GM03348 (cell line): ENCODE measurements at places on chromosomes 1 and 21.

DNA sequence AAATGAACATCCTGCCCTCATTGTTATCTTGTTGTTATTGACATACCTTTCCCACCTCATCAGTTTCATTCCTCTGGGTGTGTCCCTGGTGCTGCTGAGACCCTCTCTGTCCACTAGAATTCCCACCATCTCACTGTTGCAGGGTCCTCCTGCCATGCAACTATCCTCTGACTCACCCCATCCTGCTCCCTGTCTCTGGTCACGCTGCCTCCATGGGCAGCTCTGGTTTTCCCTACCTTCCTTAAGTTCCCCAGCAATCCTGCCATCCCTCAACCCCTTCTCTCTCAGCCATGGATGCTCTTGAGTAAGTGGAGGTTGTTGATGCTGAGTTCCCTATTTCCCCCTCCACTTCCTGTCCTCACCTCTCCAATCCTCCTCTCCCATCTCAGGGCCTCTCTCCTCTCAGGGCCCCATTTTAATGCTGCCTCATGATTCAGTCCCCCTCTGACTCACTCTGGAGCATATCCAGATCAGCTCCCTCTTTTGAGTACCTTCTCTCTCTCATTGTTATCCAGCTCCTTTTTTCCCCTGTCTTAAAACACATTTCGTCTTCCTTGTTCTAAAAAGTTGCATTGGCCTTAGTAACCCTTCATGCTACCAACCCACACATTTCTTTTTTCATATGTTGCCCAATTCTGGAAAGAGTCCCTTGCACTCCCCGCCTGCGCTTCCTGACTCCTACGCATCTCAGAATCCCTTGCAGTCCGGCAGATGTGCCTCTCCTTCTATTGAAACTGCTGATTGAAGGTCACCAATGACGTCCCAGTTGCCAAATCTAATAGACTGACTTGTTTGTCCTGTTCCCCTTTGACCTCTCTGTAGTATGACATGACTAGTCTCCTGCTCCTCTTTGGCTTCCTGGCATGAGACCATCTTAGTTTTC is 92.0 kb downstream of the CNIH3 start:
- DNase-seq: peak; percentile 74

DNA sequence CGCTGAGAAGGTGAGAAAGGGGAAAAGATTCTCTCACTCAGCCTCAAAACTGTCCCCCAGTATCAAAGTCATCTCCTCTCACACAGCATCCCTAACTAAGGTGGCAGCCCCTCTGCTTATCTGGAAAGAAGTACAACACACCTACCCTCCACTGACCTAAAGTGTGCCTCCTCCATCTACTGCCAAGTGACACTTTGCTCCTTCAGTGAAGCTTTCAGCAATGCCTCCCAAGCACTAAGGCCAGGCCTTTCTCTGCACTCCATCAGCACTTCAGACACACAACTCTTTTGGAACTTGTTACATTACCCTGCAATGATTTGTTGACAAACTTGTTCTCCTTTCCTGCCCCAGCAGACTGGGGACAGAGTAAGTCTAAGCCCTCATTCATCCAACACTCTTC is 1.4 kb downstream of the SH3BP5L start:
- DNase-seq: no peak

DNA sequence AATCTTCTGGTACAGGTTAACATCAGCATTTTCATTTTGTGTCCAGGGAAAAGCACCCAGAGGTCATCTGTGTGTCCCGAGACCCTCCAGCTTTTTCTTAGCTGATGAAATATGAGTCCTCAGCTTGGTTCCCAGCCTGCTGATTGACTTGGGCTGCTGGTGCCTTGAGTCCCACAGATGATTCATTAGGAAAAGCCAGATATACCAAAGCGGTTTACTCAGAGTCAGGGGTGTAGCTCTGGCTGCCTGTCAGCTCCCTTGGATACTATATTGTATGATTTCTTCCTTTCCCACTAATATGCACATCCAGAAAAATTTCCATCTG is 43.7 kb upstream of the MAB21L3 start:
- DNase-seq: peak; percentile 79

GRCh38 chr1:22402356-22403053 is 49.1 kb upstream of the ZBTB40 start:
- peak; percentile 30 for DNase-seq
